Aortic smooth muscle cell (primary cell): ENCODE measurements at places on chromosomes 7 and 10. TPM values are rescaled to one million over a fixed set of nuclear protein-coding genes. Genes with fewer than 3 reads are reported as not detected.

NUTM2A gene
- 0.19 and 0.40 TPM in 2 replicates for total RNA-seq

UNCX gene
- not detected in 2 replicates for total RNA-seq

ADIRF gene
- 854 and 936 TPM in 2 replicates for total RNA-seq

PPRC1 gene
- total RNA-seq, result 9.4 and 10.7 TPM in 2 replicates

MAT1A gene
- not detected in 2 replicates for total RNA-seq

ASAH2 gene
- 0.25 and 0.26 TPM in 2 replicates for total RNA-seq

CCDC7 gene
- total RNA-seq, result 12.4 and 16.8 TPM in 2 replicates

PHF14 gene
- 29.9 and 35.5 TPM in 2 replicates for total RNA-seq

GPR141 gene
- not detected in 2 replicates for total RNA-seq

DNAH11 gene
- total RNA-seq, result 0.40 and 0.68 TPM in 2 replicates

GAD2 gene
- total RNA-seq, result not detected in 2 replicates

SLC35G1 gene
- 3.0 and 3.3 TPM in 2 replicates for total RNA-seq

ENTPD1 gene
- 0.99 and 1.1 TPM in 2 replicates for total RNA-seq

FGFR2 gene
- 0.06 TPM in 1 of 2 replicates, not detected in the other for total RNA-seq

EPHB6 gene
- 14.0 and 23.1 TPM in 2 replicates for total RNA-seq

ACBD7 gene
- 4.8 and 5.3 TPM in 2 replicates for total RNA-seq

FAM131B gene
- total RNA-seq, result 1.6 and 2.0 TPM in 2 replicates

KCP gene
- under 0.01 TPM in 1 of 2 replicates, not detected in the other for total RNA-seq

CLRN3 gene
- total RNA-seq, result not detected in 2 replicates

PANK1 gene
- 1.7 and 2.5 TPM in 2 replicates for total RNA-seq

AP5Z1 gene
- 26.8 and 30.6 TPM in 2 replicates for total RNA-seq

NKX1-2 gene
- total RNA-seq, result not detected in 2 replicates

CALHM3 gene
- not detected in 2 replicates for total RNA-seq

PRR15 gene
- total RNA-seq, result 0.19 TPM in 1 of 2 replicates, not detected in the other

PNLIP gene
- not detected in 2 replicates for total RNA-seq

OGA gene
- total RNA-seq, result 110 and 170 TPM in 2 replicates

IL15RA gene
- 5.7 and 7.3 TPM in 2 replicates for total RNA-seq

ZNF853 gene
- total RNA-seq, result 0.06 and 0.13 TPM in 2 replicates

PNLIPRP3 gene
- total RNA-seq, result not detected in 2 replicates

DPY19L1 gene
- total RNA-seq, result 42.9 and 48.9 TPM in 2 replicates

TMEM270 gene
- total RNA-seq, result not detected in 2 replicates

TRIM50 gene
- total RNA-seq, result not detected in 2 replicates

HPSE2 gene
- not detected in 2 replicates for total RNA-seq

PLEKHS1 gene
- total RNA-seq, result not detected in 2 replicates

SEM1 gene
- total RNA-seq, result 176 and 269 TPM in 2 replicates

LIPF gene
- total RNA-seq, result not detected in 2 replicates

GSTO2 gene
- total RNA-seq, result 3.4 and 3.6 TPM in 2 replicates

ASAH2B gene
- 2.0 and 2.5 TPM in 2 replicates for total RNA-seq

SLC39A12 gene
- not detected in 2 replicates for total RNA-seq

CHAT gene
- total RNA-seq, result 0.06 TPM in 1 of 2 replicates, not detected in the other

KLF14 gene
- total RNA-seq, result not detected in 2 replicates

LLCFC1 gene
- not detected in 2 replicates for total RNA-seq

ZFAND2A gene
- total RNA-seq, result 13.2 and 13.3 TPM in 2 replicates

ZC3HAV1L gene
- total RNA-seq, result 2.6 and 3.8 TPM in 2 replicates
